Stimulated activated CD8-positive, alpha-beta memory T cell treated with anti-CD3 and anti-CD28 coated beads, Interleukin-4, amount 100 ng/mL, for 4 hours (primary cell): ENCODE measurements at places on chromosomes 12 and 14.

GRCh38 chr12:77553976-77554619 is 276.6 kb upstream of the NAV3 start:
- no peak for DNase-seq

GRCh38 chr12:53483225-53483978 is 15.9 kb downstream of the MAP3K12 start:
- no peak for DNase-seq

GRCh38 chr12:57623811-57624390 is 9.1 kb downstream of the B4GALNT1 start:
- no peak for DNase-seq

DNA sequence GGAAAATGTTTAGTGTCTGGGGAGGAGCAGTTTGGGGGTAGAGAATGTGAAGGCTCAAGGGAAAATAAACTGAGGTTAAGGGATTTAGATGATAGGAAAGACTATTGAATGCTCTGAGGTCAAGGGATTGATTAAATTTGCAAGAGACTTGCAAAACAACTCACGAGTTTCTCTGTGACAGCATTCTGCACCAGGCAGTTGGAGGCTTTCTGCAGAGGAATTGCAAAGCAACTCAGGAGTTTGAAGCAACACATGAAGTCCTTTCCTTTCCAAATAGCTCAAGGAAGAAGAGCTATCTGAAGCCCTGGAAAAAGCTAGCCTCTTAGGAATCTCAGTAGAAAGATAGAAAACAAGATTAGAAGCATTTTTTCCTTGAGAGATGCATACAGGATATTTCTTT is 23.9 kb downstream of the SLC7A8 start:
- DNase-seq, result no peak

DNA sequence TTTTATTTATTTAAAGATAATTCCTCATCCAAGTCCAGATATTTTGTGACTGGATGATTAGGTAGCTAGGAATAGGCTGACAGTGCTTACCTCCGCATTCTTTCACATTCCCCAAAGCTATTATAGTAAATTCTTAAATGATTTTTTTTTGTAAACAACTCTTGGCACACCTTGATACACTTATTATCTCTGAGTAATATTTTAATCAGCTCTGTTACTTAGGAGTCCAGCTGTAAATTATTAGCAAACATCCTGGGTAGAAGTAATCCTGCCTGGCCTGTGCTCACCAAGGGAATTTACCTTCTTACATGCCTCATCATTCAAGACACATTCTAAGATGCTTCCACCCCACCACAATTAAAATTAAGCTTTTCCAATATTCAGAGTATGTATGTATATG is 186.1 kb downstream of the SLC2A13 start:
- no peak for DNase-seq

DNA sequence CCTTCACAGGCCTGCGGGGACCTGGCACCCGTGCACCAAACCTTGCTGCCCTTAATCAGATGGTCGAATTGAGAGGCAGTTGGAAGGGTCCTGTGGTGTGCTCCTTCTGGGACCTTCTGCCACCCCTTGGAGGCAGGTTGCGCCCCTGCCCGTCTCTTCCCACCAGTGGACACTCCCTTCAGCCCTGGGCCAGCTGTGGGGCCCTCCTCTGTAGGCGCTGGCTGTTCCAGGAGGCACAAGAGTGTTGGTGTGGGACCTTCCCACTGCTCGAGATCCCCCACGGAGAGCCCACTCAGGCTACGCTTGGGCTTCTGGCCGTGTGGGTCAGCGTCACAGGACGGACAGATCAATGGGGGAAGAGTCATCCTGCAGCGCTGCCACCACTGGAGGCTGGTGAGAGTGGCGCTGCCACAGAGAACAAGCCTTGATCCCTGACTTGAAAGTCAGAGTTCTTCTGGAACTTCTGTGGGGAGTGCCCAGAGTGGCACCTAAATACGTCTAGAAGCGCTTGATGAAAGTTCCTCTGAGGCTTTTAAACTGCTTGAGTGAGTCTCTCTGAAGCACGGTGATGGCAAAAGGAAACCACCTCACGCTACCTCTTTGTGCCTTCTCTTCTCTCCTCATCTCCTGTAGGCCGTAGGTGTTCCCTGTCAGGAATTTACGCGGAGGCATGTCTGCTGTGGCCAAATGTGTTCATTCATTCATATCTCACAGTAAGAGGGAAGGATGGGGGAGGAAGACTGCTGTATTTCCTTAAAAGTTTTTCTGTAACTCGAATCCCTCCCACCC is 48.3 kb downstream of the TRAF3 start:
- no peak for DNase-seq

DNA sequence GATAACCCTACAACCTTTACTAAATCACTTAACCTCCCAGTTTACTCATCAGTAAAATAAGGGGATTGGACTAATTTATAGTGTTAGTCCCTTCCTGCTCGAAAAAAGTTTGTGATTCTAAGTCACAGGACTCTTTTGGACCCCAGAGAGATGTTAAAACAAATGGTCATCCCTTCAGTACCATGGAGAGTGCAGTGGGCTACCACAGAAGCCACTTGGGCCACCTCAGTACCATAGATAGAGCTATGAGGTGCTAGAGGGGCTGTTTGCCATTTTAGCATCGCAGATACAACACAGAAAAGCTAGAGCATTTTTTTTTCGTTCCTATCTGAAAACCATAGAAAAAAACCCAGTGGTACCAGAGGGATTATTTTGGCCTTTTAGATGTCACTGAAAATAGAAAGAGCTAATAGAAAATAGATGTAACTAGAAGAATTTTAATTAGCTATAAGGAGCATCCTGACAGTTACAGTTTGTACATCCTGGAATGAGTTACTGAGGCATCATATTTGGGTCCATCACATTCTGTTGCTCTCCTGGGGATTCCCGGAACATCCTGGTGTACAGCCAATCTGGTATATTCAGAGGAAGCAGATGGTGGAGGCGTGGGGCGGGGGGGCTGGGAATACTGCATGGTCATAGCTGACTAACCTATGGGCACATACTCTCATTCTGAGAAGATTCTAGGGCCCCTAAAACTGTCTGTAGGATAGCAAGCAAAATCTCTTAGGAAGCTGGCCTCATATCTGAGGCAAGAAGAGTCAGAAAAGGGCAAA is 2.8 kb downstream of the ZNF219 start:
- no peak for DNase-seq

GRCh38 chr14:100313464-100314230 is 7.4 kb upstream of the SLC25A29 start:
- no peak for DNase-seq

GRCh38 chr12:92136965-92137721 is 8.5 kb downstream of the BTG1 start:
- DNase-seq, result no peak

DNA sequence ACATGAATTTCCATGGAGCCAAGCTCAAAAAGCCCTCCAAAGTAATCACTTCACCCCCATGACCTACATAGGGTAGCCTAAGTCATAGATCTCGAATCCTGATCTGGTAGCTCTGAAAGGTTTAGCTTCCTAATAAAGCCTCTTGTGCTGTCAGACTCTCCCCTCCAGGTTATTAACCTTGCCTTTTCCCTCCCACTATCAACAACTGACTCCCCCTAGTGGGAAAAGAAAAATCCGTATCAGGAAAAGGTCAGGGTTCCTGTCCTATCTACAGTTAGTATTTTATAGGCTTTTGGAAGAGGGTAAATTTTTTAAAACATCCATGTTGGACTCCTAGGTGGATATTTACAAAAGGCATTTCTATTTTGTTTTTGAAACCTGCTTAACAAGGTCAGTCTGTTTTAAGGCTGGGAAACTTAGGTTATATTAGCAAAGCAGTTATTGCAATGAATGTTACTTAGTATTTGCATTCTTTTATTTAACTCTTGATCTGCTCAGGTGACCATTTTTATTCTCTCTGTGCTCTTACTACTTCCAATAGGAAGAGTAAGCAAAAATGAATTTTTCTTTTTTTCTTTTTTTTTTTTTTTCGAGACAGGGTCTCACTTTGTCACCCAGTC is 8.0 kb downstream of the YY1 start:
- DNase-seq, result no peak

DNA sequence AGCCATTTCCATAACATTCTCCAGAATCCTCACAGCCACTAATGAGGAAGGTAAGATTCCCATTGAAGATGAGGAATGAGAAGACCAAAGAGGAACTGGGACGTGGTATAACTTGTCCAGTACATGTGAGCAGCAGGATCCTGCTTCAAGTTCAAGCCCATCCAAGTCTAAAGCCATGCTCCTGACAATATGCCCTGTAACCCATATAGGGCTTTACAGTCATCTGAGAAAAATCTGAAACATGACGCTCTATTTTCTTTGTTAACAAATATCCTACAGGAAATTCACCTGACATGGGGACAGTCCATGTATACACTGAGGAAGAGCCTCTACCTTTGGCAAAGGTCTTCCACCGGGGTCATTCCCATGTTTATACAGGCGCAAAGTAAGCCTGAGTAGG is 3.1 kb upstream of the ACTR6 start:
- no peak for DNase-seq

DNA sequence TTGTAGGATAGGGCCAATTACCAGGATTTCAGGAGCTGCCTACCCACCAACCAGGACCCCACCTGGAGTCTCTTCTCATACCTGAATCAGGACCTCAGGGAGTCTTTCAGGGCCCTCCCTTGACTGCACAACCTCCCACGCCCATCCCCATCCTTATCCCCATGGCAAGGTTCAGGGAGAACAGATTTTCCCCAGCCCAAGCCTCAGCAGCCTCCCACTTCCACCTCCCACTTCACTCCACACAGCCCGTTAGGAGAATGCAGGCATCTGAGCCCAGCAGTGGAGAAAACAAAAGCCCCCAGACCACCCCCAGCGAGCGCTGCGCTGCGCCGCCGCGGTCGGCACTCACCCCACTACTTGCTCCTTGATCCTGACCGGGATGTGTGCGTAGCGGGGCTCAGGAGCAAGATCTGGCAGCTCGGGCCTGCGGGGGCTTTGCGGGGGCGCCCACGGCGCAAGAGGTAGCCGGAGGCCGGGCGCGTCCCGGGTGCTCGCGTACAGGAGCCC is 1.4 kb downstream of the B4GALNT1 start:
- DNase-seq, result no peak

DNA sequence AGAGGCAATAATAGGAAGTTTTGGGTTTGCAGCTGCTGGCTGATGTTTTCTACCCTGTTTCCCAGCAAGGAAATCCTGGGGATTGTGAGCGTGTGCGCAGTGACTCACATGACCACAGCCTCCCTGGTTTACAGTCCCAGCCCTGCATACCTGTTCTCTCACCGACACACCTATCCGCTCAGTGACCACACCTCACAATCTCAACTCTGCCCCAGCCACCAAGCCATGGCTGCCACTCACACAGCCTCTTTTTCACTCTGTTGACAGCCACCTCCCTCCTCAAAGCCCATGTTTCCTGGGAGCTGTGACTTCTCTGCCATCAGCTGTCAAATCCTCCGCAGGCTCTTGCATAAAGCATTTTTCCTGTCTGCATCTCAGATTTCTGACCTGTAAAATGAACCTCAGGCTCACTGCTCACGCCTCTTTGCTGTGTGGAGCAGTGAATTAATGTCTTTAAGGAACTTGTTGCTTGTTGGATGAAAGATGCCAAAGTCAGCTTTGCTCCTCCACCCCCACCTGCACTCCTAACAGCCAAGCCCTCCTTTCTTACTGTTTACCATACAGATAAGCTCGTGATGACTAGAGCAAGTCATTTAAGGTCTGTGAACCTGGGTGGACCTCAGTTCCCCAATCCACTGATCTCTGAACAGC is 43.5 kb downstream of the B4GALNT3 start:
- DNase-seq, result no peak

- DNase-seq, result no peak
Measured at GRCh38 chr12:107377596-107378385, 284.4 kb upstream of the CRY1 start.

DNA sequence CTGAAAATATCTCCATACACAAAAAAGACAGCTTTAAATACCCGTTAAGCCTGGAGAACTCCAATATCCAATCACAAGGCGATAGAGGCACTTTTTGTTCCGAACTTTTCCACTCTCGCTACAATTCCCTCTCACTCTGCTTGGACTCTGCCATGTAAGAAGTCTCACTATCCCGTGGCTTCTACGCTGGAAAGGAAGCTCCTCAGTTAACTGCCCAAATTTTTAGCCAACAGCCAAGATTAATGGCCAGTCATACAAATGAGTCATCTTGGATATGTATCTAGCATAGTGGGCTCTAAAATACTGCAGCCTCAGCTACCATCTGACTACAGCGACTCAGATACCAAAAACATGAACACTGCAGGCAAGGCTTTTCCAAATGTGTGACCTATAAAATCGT is 45.5 kb upstream of the RERGL start:
- no peak for DNase-seq

- DNase-seq, result no peak
Measured at GRCh38 chr14:77180726-77181602, 634 bp upstream of the TMEM63C start.

- DNase-seq, result no peak
Measured at GRCh38 chr12:119547001-119547400, 46.6 kb upstream of the TMEM233 start.

GRCh38 chr12:70645494-70646317 is 8.5 kb upstream of the PTPRB start:
- no peak for DNase-seq

- no peak for DNase-seq
Measured at GRCh38 chr12:109482491-109482890, 5.1 kb downstream of the UBE3B start.

- DNase-seq, result no peak
Measured at GRCh38 chr14:95305145-95305544, 14.6 kb downstream of the CLMN start.

DNA sequence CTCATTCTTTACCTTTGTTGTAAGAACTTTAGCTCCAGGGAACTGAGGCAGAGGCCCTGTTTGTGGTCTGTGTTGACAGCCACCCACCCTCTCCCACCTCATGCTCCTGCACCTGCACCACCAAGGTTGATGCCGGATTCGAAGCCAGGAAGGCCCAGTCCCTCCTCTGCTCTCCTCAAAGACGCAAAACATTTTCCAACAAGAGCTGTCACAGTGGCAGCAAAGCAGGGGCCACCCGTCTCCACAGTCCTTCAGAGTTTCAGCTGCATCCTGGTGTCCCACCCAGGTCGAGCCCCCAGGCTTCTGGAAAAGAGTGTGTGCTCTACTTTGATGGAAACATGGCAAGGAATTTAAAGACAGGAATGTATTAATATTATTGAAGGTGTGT is 37.4 kb downstream of the MMAB start:
- no peak for DNase-seq

DNA sequence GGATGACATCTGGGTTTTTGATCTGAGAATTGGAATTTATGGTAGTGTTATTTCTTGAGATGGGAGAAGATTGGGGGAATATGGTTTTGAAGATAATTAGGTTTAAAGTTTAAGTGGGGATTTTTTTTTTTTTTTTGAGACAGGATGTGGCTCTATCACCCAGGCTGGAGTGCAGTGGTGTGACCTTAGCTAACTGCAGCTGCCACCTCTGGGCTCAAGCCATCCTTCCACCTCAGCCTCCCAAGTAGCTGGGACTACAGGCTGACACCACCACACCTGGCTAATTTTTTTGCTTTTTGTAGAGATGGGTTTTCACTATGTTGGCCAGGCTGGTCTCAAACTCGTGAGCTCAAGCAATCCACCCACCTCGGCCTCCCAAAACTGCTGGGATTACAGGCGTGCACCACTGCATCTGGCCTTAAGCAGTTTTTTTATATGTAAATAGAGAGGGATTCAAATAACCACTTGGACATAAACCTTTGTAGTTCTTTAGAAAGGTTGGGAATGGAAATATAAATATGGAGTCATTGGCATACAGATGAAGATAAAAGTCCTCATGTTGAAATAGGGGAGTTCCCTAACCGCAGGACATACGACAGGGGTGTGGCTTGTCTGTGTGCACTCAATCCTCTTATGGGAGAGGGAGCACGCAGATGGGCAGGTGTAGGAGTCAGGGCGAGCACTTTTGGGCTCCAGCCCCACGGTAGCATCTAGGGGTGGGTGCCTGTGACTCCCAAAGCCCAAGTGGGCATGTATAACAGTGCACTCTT is 4.7 kb downstream of the LIN52 start:
- no peak for DNase-seq

GRCh38 chr14:30064454-30064853 is 136.8 kb upstream of the PRKD1 start:
- no peak for DNase-seq
